Effector CD4-positive, alpha-beta T cell (primary cell): ENCODE measurements at places on chromosomes 6 and 20.
A peak's percentile ranks its signal among the peaks of the same experiment; 100 is the strongest.

DNA sequence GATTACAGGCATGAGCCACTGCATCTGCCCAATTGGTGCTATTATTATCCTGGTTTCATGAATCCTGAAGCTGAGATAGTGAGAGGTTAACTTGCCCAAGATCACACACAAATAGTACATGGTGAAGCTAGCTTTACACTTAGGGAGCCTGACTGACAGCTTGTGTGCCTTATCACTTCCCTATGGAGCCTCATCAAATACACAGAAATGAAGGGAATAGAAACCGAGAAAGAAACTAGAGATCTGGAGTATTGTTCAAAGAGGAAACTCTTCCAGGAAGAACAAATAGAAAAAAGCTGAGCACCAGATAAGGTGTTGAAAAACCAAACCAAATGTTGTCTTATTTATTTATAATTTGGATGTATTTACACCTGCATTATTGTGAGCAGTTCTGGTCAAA, 155.0 kb upstream of the CITED2 start:
- no peak for DNase-seq

DNA sequence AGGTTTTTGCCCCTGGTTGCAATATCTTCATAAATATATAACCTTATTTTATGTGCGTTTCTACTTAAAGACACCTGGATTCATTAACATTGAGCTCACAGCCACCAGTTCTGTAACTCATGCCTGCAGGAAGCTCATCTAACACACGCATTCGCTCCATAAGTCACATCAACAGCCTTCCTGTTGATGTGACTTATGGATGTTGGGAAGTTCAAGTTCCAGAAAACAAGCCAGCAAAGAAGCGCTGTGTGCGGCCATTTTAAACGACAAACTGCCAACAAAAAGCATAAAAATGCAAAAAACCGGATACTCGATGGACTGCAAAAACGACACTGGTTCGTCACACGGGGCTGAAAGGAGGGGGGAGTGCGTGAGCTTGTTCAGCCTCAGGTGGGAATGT, 77.9 kb upstream of the NFATC2 start:
- no peak for DNase-seq

DNA sequence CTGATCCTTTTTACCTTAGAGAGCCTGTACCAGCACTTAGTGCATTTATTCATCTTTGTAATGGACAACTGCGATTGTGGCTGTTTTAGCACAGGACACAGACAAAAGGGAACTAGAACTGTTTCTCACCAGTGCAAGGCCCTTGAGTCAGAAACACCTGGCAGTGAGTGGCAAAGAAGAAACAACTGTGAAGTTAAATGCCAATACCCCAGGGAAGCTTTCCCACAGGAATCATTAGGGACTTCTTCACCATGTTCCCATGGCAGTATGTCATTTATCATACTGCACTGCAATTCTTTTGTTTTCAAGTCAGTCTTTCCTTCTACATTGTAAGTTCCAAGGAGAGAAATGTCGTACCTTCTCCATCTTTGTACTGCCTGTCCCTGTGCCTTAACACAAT, 28.6 kb upstream of the CDYL start:
- no peak for DNase-seq

GRCh38 chr20:25064561-25065071, 6.7 kb upstream of the ACSS1 start:
- no peak for DNase-seq

DNA sequence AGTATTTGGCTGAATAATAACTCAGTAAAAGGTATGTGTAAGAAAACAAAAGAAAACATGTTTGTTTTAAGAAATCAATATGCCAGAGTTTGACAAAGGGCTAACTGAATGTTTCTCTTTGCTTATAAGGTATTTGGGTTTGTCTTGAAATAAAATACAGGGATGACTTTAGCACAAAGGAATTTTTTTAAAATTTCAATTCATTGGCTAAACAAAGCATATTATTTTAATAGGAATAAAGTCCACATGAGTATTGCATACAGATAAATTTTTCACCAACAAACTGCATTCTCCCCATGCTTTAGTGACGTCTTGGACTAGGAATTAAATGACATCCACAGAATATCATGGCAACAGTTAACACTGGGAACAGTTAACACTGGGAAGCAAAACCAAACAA, 480.0 kb upstream of the JAG1 start:
- no peak for DNase-seq

GRCh38 chr6:170098428-170099170, 192.3 kb downstream of the DLL1 start:
- DNase-seq, result no peak

DNA sequence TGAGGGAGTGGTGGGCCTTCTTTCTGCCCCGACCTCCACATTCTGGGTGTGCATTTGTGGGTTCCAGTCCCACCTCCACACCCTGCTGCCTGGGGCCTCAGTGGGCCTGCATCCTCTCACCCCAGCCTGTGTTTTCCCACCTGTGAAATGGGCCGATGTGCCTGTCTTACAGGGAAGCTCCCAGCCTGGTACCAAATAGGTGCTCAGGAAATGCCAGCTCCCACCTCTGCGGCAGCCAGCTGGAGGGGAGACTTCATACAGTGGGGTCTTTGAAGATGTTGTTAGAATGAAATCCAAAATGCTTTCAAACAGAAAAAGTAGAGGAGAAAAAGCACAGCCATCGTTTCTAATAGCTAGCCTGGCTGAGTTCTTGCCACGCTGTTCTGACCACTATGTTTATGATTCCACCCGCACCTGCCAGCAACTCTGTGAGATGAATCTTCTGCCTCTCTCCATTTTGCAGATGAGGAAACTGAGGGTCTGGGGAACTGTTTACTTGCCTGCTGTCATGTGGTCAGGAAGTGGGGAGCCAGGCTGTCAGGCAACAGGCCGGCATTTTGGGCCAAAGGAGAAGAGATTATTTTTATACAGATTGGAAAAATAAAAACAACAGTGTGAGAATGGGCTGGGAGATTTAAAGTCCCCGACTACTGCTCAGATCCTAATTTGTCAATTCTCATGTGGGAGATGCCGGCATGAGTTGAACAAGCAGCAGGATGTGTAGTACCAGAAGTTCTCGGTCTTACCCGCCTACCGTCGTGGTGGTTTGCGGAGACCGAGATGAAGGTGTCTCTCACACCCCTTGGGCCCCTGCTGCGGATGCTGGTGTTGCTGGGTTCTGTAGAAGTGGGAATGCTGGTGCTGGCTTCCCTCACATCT, 4.6 kb downstream of the TMEM181 start:
- no peak for DNase-seq

DNA sequence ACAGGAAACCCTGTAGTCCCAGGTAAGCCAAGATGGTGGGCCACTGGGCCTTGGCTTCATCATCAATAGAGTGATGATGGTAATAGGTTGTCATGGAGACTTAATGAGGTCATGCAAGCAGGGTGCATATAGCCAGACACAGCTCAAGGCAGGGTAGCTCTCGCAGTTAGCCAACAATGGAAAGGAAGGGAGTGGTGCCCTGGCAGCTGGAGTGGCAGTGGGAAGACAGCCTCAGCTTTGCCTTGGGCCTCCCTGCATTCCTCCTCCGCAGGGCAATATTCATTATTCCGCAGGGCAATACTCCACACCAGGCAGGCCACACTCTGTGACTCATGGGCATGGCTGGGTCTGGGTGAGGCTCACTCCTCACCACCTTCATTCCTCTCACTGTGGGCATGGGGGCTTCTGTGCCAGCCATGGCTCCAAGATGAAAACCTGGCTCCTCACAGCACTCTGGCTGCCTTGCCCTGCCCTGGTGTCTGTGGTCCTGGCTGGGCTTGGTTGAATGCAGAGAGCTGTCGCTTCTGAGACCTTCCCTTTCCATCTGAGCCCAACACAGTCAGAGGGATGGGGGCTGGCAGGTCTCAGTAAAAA, 163.1 kb upstream of the PMEPA1 start:
- no peak for DNase-seq

DNA sequence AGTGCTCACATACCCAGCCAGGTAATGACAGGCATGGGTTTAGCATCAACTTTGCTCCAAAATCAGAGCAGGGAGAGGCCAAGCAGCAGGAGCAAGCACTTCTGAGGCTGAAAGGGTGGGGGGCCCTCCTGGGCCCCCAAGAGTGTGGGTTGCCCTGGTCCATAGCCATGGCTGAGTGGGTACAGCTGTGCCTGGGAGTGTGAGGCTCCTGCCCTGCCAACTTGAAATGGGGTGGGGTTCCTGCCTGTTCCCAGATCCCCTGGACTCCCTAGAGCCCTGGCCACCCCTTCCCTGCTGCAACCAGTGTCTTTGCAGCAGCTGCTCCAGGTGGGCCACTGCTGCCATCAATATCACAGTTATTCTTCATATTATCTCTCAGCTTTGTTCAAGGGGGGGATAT, 1224.2 kb upstream of the GJE1 start:
- no peak for DNase-seq

DNA sequence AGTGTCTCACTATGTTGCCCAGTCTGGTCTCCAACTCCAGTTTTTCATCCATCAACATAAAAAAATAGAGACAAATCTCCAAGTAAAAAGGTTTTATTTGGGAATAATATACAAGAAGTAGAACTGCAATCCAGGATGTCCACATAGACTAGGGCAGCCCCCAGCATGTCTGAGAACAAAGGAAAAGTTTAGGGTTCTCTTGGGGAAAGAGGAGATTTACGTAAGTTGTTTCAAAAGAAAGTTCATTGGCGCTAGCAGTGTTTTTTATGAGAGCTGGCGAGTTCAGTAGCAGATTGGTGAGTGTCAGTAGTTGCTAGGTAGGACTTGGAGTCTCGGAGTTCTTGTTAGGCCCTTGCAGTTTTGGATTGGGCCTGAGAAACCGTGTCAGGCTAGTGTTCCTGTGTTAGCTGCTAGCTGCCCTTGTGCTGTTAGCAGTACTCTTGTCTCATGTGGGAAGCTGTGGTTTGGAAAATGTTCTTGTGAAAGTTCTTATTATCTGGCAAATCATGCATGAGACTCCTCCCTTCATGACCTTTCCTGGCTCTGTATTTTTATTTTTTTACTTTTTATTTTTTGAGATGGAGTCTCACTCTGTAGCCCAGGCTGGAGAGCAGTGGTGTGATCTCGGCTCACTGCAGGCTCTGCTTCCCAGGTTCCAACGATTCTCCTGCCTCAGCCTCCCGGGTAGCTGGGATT, 24.7 kb downstream of the TTLL9 start:
- no peak for DNase-seq

DNA sequence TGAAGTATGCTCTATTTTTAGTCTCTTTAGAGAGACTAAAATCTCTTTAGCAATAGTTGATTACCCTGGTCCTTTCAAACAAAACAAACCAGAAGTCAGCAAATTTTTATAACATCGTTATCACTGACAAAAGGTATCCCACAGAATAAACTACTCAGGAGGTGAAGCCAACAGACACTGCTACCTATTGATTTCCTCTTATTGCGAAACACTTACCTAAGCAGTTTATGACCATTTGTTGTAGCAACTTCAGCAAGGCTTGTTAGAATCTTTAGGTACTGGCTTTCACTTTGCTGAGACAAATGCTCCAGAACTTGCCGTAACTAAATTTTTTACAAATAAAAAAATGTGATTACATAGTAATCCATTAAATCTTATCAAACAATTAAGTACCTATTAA, 64.4 kb downstream of the HACE1 start:
- no peak for DNase-seq

GRCh38 chr20:60941379-60941778, 310.7 kb upstream of the CDH4 start:
- DNase-seq, result no peak

DNA sequence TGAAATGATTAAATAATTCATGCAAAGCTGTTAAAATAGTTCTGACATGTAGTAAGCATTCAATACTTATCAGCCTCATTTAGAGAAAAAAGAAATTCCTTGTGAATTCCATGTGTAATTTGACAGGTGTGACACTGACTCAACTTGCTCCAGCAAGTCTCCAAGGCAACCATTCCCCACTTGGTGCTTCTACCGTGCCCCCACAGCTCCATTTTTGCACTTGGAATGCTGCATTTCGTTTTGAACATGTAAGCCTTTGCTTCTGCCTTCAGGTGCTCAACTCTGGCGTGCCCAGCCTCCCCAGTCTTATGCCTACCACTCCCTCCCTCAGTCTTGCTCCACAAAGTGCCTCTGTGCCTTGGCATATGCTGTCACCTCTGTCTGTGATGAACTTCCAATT, 760.6 kb upstream of the CHD6 start:
- no peak for DNase-seq

- no peak for DNase-seq
Observed at GRCh38 chr6:152858141-152858540, 107.5 kb downstream of the VIP start.

DNA sequence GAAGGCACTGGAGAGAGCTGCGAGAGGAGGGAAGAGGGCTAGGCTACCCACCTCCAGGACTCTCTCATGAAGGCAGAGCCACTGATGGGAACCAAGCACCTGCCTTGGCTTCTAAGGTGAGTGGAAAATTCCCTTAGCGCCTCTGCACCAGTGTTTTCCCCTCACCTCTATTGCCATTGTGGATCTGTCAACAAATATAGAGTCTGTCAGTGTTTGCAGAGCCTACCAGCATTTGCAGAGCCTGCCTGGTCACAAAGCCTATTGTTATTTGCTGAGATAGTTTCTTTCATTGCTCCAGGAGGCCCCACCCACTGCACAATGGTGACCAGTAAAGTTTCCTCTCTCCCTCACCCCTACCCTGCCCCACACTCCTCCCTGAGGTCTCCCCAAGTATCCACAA, 141.9 kb downstream of the MRPL14 start:
- no peak for DNase-seq

DNA sequence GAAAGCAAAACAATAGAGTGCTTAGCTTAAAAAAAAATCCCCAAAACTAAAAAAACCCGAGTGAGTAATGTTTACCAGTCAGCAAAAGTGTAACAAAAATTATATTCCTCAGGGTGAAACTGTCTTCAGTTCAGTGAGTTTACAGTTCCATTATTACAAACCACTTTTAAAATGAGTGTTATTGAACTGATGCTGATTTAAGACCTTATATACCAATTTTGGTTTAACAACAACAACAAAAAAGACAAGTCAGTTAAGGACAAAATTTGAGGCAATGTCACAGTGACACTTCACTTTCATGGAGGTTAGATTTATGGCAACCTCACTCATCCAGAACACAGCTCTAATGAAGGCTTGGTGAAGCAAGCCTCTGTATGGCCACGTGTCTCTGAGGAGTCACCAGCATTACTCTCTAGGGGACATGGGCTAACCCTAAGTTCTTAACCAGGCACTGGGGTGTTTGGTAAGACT, 630.8 kb downstream of the PHF3 start:
- DNase-seq, result no peak

DNA sequence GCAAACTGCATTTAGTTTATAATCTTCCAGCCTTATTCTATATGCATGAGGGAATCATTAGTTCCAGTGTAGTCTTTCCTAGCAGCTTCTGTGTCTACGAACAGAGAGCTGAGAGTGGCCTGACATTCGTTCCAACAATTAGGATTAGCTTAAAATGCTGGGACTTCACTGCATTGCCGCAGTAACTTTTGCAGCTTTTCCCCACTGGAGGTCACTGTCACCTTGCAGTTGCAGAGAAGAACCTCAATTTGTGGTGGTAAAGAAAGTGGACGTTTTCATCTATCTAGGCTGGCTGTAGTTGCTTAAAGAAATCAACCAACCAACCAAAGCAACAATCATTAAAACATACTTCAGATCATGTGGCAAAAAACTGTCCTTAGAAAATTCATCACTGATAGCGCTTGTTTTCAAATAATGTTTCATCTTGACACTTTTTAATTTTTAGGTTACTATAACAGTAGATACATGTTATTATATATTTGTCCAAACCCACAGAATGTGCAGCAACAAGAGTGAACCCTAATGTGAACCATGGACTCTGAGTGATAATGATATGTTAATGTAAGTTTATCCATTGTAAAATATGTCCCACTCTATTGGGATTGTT, 12.2 kb downstream of the MYLK4 start:
- peak; percentile 41 for DNase-seq
